ENCODE measurements at places on chromosomes 7 and 10. TPM values are rescaled to one million over a fixed set of nuclear protein-coding genes. Genes with fewer than 3 reads are reported as not detected.

Gene SPACDR
- total RNA-seq: not detected

Gene CFAP69
- 31.6 TPM for total RNA-seq

Gene GATA3
- total RNA-seq: 2.1 TPM

Gene AGBL3
- total RNA-seq: 3.6 TPM

Gene NXPH1
- total RNA-seq: not detected

Gene SFR1
- total RNA-seq: 12.1 TPM

Gene STEAP4
- 45.2 TPM for total RNA-seq

Gene GNGT1
- total RNA-seq: not detected

Gene PPP1R3C
- 2.7 TPM for total RNA-seq

Gene ACHE
- 1.6 TPM for total RNA-seq

Gene BBIP1
- total RNA-seq: 37.1 TPM

Gene A1CF
- not detected for total RNA-seq

Gene GIMAP4
- total RNA-seq: 22.1 TPM

Gene OPALIN
- total RNA-seq: not detected

Gene AGR3
- 7.5 TPM for total RNA-seq

Gene TBX20
- total RNA-seq: not detected
